ENCODE measurements at places on chromosomes 5 and 9.

DNA sequence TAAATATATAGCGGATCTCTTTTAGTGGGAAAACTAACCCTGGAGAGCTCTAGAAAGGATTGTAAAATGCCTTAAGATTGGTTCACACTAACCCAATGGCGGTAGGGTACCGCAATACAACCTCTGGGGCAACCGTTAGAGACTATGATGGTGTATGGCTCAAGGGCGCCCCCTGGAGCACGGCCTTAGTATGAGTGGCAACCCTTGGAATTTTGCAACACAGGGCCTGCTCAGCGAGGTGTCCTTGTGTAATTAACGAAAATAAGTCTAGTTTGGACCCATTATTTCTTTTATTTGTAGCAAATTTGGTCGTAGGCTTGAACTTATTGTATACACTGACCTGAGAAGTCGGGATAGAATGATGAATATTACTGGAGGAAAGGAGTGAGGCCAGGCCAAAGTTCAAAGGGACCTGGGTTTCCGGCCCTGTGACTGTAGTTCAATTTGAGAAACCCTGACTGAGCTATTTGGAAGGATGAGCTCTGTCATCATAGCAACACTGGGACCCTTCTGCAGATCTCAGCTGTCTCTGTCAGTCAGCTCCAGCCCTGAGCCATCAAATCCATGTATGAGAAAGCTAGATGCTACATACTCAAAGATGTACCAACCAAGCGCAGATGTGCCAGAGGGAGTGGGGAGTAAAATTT lies 54.8 kb downstream of the CAMK4 start:
- DNase-seq = peak; percentile 0

- no peak for DNase-seq
Observed at GRCh38 chr5:53893626-53894025, 333.2 kb downstream of the NDUFS4 start.

- no peak for DNase-seq
Observed at GRCh38 chr9:135344523-135344901, 135.1 kb upstream of the PPP1R26 start.

GRCh38 chr5:93654676-93655075 lies 71.7 kb downstream of the NR2F1 start:
- no peak for DNase-seq

- no peak for DNase-seq
Observed at GRCh38 chr5:156934450-156935211, 28.4 kb downstream of the TIMD4 start.

DNA sequence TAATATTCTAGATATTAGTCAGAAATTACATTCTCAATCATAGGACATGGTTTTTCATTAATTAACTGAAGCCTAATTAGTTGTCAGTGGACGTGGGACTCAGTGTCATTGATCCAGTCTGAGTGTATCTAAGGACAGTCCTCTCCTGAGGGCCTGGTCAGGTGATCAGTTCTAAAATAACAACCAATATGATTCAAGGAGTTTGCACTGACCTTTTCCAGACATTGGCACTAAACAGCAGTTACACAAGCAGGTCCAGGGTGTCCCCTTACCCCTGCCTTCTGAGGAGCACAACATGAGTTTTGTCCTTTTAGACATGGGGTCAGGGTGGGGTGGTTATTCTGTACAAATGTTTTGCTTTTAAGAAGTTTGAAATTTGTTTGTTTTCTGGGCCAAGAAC lies 97.8 kb downstream of the CMYA5 start:
- no peak for DNase-seq

- DNase-seq = no peak
Observed at GRCh38 chr9:97737429-97737828, 40.3 kb upstream of the XPA start.

GRCh38 chr5:163459462-163459818 lies 462 bp downstream of the NUDCD2 start:
- DNase-seq = no peak

DNA sequence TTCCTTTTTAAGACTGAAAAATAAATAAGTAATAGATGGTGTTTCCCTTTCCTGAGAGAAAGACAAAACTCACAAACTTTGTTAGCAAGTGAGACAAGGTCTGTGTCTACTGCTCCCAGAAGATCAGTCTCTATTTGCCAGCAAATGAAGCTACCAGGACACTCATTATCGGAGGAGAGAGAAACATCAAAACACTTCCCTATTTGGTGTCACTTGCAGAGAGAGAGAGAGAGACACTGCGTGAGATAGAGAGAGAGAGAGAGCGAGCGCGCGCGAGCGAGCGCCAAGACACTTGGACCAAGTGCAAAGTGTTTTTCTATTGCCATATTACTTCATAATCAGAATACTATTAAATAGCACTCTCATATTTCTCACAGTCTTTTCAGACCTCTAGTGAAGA lies 142.7 kb downstream of the KCNN2 start:
- DNase-seq = no peak

GRCh38 chr5:57383093-57383861 lies 99.3 kb downstream of the ACTBL2 start:
- peak; percentile 17 for DNase-seq

- no peak for DNase-seq
Observed at GRCh38 chr9:36597412-36598178, 24.9 kb downstream of the MELK start.

DNA sequence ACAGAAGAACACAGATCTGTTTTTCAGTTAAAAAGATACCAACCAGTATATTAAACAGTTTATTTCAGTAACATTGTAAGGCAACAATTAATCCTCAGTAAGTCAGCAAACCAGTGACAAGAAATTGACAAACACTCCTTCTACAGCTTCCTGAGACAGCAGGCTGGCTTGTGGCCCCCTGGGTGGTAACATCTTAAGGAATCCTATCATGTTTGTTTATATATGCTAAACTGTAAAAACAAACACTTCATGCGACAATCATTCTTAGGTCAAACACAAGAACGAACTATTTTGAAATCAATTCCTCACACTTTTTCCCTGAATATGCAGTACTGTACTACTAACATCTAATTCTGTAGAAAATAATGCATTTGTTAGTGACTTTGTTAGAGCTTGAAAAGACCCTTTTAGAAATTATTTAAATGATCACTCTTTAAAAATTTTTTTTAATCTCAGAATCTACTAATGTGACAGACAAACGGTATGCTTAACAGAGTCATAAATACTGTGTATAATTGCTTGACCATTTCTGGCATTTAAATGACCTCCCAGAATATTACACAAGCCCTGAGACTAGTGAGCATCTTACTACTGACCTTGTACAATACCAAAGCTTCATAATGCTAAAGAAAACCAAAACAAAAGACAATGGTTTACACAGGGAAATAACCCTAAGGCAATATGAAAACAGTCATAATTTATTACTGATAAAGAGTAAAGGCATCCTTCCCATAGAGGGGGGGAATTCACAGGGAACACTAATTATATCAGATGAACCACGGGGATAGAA lies 48.2 kb downstream of the ERMP1 start:
- DNase-seq = no peak

GRCh38 chr5:16565118-16565517 lies 51.7 kb downstream of the RETREG1 start:
- no peak for DNase-seq

DNA sequence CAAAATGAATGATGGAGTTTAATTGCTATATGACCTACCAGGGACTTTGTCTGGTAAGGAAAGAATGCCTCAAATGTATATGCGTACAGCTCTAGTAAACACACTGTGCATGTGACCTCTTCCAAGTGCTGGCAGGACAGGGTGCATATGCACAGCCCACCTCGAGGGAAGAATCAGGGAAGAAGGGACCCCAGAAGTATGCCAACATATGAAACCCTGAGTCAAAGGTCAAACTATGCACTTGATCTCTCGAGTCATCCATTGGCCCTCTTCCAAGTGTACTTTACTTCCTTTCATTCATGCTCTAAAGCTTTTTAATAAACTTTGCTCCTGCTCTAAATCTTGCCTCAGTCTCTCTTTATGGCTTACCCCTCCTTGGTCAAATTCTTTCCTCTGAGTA lies 804.6 kb upstream of the COX7C start:
- no peak for DNase-seq

GRCh38 chr9:136205707-136205992 lies 722 bp upstream of the LHX3 start:
- no peak for DNase-seq

DNA sequence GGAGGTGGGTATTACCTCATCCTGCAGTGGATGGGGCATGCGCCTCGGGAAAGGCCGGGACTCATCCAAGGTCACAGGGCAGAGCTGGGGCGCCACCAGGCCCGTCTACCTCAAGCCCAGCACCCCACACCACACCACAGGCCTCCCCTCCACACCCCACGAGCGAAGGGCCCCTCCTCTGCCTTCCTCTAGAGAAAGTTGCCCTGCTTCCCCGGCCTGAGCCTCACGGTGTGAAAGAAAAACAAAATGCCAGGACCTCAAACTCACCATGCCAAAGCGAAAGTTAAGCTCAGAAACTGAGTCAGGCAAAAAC lies 161.1 kb downstream of the COL23A1 start:
- no peak for DNase-seq
